ENCODE measurements at places on chromosomes 6 and 20.

- no peak for DNase-seq
Observed at GRCh38 chr6:97626671-97627441, 343.8 kb upstream of the MMS22L start.

GRCh38 chr6:35922139-35922554 lies 1.2 kb upstream of the SRPK1 start:
- no peak for DNase-seq

- DNase-seq, result no peak
Observed at GRCh38 chr6:12577124-12577850, 139.3 kb upstream of the PHACTR1 start.

- DNase-seq, result no peak
Observed at GRCh38 chr20:32344835-32345506, 13.2 kb upstream of the ASXL1 start.

DNA sequence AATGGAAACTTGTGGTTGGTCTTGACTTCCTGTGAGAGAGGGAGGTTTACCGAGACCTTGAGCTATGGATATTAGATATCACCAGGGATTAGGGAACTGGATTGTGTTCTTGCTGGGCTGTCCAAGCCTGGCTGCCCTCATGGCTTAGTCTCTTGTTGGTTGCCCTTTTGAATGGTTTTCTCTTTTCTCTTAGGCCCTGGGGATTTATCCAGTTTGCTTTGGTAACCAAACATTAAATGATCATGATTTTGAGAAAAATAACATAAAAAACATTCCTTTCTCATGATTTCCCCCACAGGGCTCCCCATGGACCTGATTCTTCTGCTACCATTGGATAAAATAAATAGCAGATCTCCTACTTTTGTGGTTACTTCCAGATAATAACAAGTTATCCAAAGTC lies 306.4 kb upstream of the RNF217 start:
- no peak for DNase-seq
